Substantia nigra (tissue), 51 donors: ENCODE measurements at places on chromosomes 4 and X.

- peak; percentile 26 for DNase-seq
These were observed 1.3 kb downstream of the PARM1 start for GRCh38 chr4:74934016-74934831.

DNA sequence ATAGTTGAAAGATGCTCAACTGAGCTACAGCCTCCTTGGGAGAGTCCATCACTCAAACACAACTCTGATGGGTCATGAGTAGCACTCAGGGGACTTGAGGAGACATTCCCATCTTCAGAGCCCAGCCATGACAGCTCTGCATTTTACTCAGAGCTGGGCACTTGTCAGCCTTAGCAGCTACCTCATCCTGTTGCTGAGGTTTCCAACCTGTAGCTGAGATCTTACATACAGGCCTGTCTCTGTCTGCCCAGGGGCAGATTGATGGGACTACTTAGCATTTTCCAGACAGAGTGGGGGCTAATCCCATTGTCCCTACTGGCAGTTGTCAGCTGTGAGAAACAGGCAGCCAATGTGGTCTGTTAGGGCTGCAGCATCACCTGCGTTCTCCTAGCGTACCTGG, 3.5 kb downstream of the FHDC1 start:
- DNase-seq: no peak

- DNase-seq: no peak
These were observed 62.3 kb downstream of the RTL9 start for GRCh38 chrX:110420771-110421499.

GRCh38 chrX:40878766-40879165, 143.4 kb upstream of the MED14 start:
- no peak for DNase-seq
